ENCODE measurements at places on chromosomes 1 and 21. TPM values are rescaled to one million over a fixed set of nuclear protein-coding genes. Genes with fewer than 3 reads are reported as not detected.

The CLIC4 gene
- total RNA-seq = 36.1 TPM

DNA sequence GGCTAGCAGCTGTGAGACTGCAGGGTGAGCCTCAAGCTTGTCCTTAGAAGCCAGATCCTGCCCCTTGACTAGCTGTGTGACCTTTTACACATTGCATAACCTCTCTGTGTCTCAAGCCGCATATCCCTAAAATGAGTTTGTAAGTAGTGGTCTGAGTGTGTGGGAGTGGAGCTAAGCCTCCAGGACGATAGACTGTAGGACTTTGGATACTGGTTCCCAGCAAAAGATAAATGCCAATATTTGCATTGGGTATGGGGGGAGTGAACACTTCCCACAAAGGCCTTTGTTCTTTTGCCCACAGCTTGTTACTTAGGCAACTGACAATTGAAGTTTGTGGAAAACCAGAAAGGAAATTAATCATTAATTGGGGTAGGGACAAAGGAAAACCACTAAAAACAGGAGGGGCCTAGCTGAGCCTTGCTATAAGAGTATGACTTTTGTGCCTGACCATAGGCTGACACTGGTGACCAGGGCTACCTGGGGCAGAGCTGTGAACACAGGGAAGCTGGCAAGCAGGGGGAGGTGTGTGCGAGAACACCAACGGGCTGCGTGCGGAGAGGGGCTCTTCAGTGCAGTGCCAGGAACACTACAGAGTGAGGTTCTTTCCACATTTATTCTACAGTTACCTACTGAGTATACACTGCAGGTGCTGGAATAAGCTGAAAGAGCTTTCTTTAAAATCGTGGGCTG, 102.4 kb upstream of the ETV3 start:
- H3K36me3 ChIP-seq = no peaks in the 10 kb centered on the region
- H3K27me3 ChIP-seq = no peaks in the 10 kb centered on the region
- no peak overlapping the region for H3K4me3 ChIP-seq

DNA sequence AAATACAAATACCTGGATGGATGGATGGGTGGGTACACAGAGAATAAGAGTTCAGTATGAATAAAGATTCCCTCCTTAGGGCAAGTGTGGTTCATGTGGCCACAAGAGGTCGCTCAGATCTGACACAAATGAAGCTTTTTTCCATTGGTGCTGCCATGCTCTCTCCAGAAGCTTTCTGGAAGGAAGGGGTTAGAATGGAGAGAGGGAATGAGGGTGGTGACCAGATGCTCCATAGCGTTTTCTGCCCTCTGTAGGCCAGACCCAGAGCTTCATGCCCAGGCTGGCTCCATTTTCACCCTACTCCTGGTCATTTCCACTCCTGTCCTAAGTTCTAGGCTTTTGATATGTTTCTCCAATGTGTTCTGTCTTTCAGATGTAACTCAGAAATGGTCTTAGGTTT, 3.3 kb upstream of the FCRL6 start:
- no peaks in the 10 kb centered on the region for H3K4me1 ChIP-seq
- H3K4me3 ChIP-seq = no peak overlapping the region
- H3K27ac ChIP-seq = no peak overlapping the region
- no peaks in the 10 kb centered on the region for H3K27me3 ChIP-seq
- H3K36me3 ChIP-seq = no peaks in the 10 kb centered on the region

- no peak for DNase-seq
- no peaks in the 10 kb centered on the region for H3K4me1 ChIP-seq
Measured at GRCh38 chr1:220203816-220204215, 68.4 kb downstream of the RAB3GAP2 start.

The MPL gene
- 1.0 TPM for total RNA-seq

The PROX1 gene
- total RNA-seq = 101 TPM

DNA sequence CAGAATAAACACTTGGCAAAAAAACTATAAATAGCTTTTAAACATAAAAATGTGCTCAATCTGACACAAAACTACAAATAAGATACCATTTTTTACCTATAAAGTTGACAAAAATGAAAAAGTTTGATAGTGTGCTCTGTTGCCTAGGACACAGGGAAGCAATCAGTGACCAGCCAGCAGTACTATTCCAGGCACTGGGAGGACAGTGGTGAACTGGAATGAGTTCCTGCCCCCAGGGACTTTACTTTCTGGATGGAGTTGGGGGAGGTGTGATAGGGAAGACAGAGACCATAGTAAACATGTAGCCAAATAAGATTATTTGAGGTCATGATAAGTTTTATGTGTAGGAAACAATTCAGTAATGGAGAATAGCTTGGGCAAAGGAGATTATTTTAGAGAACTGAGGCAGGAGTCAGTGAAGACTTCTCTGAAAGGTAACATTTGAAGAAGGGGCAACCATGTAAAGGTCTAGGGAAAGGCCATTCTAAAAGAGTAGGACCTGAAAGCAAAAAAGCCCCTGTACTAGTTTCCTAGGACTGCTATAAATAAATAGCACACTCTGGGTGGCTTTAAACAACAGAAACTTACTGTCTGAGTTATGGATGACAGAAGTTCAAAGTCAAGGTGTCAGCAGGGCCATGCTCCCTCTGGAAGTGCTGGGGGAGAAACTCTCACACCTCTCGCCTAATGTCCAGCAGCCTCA, 42.0 kb downstream of the EEIG2 start:
- no peaks in the 10 kb centered on the region for H3K27me3 ChIP-seq
- H3K27ac ChIP-seq = no peak overlapping the region
- no peaks in the 10 kb centered on the region for H3K4me1 ChIP-seq
- H3K36me3 ChIP-seq = no peaks in the 10 kb centered on the region
